ENCODE measurements at places on chromosomes 3 and 15.

GRCh38 chr3:14216257-14217048, 37.8 kb downstream of the LSM3 start:
- no peak for DNase-seq

GRCh38 chr3:98811048-98811447, 47.9 kb downstream of the ST3GAL6 start:
- no peak for DNase-seq

DNA sequence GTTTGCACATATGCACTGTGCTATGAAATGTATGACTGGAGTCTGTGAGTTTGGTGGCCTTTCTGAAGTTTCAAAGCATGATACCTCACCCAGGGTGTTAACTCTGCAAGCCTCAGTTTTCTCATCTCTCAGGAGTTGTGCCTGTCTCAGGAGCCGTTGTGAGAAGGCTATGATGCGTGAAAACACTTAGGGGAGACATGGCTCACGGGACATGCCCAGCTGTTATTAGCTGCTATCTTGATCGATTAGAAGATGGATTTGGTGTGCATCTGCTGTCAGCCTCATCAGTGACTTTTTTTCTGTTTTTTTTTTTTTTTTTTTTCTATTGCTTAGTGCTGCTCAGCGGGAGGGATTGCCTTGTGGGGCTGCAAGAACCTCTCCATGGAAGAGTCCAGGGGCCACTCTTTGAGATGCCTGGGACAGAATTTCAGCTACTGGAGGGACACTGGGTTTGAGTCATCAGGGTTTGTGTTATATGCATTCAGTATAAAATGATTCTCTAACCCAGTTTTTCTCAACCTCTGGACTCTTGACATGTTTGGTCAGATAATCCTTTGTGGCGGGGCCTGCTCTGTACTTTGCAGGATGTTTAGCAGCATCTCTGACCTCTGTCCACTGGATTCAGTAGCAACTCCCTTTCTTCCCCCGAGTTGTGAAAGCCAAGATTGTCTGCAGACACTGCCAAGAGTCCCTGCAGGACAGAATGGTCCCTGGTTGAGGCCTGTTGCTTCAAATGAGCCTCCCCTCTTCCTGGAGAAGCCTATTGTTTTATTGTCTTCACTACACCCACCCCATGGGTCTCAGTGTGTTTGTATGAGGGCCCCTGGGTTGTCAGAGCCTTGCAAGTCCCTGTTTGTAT, 181.4 kb downstream of the CACNA2D3 start:
- DNase-seq, result no peak

GRCh38 chr3:39781632-39782031, 27.8 kb upstream of the MYRIP start:
- DNase-seq, result no peak

DNA sequence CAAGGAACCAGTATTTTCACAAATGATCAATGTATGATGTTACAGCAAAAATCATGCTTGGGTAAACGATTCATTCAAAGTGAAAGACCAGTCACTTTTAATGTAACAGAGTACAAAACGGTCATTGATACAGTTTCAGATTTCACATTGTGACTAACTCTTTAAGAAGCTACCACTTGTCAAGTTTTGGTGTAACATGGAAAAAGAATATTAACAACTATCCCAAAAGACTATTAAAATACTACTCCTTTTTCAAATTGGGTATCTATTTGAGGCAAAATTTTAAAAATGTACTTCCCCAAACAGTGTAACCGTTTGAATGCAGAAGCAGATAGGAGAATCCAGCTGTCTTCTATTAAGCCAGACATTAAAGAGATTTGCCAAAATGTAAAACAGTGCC, 31.7 kb downstream of the AKAP13 start:
- DNase-seq, result peak; percentile 23

GRCh38 chr3:175456466-175456865, 597.3 kb downstream of the NAALADL2 start:
- DNase-seq, result peak; percentile 4

GRCh38 chr3:36733162-36733696, 31.1 kb downstream of the DCLK3 start:
- no peak for DNase-seq

- DNase-seq, result no peak
These were observed 262.1 kb upstream of the TGFBR2 start for GRCh38 chr3:30344288-30344687.

- DNase-seq, result peak; percentile 54
These were observed 8.8 kb upstream of the NPHP3 start for GRCh38 chr3:132730891-132731580.

DNA sequence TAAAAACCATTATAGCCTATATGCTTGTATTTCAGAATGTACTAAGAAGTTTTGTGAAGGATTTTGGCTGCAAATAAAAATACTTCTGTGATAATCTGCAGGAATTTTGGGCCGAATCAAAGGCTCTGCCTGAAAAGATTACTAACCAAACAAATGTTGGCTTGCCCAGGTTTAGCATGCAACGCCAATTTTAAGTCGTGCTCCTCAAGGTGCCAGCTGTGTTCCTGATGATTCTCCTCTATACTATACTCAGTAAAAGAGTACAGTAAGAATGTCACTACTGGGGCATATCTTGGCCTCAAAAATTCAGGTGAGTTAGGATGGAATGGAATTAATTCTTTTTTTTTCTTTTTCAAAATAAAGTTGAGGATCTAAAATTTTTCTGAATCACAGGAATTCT, 150.8 kb upstream of the TSPAN3 start:
- DNase-seq, result no peak

DNA sequence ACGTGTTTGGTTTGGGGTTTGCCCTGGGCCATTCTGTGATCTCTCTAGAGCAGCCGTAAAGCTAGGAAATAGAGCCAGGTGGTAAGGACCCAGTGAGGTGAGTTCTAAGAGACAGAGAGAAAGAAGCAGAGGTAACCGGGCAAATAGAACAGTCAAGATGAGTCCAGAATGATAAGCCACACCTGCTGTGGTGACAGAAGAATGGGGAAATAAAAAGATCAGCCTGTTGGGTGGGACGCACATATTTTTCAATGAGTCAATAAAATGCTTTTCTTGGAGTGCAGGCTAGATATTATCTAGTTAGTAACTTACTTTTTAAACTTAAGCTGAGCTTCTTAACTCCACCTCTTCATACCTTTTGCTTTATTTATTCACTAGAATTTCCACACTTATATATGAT, 135.0 kb downstream of the NFKBIZ start:
- DNase-seq, result no peak

DNA sequence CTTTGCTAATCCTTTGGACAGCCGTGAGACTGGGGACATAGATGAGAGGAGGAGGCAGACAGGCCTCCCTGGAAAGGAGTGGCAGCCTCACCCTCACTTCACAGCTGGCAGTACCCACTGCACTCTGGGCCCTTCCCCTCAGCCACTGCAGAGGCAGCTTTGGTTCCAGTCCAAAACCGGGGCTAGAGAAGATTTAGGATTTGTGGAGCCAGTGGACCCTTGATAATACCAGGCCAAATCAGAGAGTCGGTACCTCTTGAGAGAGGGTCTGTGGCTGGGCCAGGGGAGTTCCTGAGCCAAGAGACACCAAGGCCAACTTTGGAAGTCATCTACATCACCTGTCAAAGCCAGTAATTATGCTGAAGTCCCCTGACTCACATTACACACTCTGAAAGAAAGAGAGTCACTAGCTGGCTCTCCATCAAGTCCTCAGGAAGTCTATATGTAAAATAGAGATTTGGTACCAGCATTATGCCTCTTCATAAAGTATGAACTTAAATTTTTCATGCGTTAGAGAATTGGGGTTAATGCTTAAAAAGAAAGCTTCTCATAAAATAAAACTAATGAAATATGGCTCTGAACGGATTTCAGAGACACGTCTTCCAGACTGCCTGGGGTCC, 244.1 kb upstream of the SEMA6D start:
- DNase-seq, result no peak

DNA sequence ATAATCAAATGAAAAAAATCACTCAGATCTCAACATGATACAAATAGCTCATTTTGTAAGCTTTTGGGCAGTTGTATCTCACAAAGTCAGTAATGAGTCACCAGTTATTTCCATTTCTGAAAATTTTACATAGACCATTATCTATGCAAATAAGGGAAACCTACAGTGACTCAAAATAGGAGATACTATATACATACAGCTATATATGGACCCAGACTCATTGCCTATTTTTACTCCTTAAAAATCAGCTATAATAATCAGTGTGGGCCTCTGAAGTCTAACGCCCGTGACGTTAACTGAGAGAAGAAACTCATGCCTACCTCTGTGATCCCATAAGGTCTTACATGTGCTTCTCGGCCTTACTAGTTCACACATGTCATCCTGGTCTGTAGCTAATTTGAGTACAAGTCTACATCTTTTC, 31.6 kb downstream of the LRIG1 start:
- DNase-seq, result no peak

- DNase-seq, result no peak
These were observed 7.0 kb downstream of the SEMA6D start for GRCh38 chr15:47724346-47724745.

- DNase-seq, result no peak
These were observed 28.4 kb downstream of the USF3 start for GRCh38 chr3:113668015-113668414.

DNA sequence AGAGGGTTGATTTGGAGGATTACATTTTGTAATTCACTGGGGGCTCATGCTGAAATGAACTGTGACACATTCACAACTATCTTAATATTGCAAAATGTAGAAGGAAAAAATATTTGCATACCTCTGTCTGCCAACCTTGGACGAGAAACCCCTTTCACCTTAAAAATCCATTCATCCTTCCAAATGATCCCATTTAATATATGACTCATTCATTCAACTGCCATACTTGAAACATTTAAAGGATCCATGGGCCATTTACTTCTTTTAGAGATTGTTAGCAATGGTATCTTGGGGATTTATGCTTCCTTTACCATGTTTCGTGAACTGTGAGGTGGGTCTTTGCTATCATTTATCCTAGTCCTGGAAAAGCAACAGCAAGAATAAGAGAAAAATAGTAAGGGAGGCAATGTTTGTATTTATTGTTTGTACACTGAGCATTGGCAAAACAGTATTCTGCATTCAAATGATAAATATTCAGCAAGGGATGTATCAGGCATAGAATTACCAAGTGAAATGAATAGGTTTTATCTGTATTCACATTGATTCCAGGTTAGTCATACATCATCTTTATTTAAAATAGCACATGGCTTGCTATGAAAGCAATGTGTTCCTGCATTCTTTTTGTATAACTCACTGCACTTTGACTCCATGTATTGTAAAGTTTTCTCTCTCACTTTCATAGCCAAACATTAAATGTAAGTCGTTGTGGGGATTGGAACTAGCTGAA, 378.1 kb downstream of the NSUN3 start:
- peak; percentile 71 for DNase-seq

DNA sequence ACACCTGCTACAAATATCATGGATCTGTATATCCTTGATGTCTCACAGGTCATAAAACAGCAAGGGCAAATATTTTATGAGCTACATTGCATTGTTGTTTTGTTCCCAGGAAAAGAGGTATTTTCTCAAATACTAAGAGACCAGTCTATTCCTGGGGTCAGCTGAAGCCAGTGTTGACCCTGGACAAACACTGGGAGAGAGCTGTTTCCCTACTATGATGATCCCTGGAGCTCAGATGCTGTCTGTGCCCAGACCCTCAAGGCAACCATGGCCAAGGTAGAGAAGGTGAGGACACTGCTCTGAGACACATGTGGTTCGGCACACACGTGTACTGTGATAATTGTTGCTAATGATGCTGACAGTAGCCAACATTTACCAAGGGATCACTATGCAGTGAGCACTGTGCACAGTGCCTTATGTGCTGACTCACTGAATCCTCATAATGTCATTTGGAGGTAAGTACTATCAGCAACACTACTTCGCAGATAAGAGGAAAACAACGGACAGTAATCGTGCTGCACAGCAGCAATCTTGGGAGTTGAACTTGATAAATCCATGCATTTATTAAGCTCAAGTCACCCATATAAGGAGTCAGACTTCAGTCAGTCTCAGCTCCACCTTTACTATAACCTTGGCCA, 943.6 kb downstream of the FHIT start:
- no peak for DNase-seq

DNA sequence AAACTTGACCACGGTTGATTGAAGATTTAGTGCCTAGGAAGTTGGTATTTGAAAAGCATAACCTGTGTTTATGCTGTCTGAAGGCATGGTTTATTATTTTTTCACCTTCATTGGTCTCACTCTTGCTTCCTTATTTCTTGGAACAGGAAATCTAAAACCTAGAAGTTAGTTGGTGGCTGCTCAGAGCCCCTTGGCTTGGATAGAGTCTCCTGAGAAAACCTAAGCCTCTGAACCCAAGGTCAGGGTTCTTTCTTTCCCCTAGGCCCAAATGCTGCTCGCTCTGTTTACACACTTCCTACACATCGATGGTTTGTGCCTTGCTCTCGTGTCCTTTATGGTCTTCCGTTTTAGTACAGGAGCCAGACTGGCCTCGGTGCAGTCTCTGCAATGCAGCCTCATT, 82.2 kb downstream of the TRAK1 start:
- DNase-seq, result no peak

DNA sequence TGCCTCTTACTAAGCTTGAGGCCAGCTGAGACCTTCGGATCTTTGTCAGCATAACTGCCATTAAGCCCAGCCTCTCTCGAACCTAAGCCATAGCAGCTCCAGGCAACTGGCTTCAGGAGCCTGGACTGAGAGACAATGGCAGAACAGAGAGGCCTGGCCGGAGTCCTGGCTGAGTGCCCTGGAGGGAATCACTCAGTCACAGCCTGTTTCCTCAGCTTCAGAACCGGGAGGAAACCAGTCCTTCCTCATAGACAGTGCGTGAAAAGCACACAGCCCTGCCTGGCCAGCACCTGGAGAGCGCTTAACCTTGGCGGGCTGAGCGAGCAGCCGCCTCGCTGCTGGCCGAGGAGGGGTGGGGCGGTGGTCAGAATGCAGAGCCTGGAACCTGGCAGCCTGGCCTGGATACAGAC, 21.6 kb downstream of the RNU5B-1 start:
- no peak for DNase-seq

DNA sequence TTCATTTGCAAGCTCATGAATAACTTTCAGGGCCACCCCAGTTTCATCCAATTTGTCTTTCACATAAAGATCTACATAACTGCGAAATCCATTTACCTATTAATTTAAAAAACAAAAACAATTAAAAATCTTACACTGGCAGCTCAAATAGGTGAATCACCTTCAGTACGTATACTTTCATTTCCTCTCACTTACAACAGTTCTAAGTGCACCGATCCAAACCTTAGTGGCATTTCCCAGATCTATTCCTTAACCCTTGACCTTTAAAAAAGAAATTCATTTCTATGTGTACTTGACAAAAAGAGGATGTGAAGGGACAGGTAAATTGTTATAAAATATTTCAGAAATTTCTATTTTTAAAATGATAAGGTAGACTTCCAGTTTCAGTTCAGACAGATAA, 30.8 kb downstream of the TOP2B start:
- no peak for DNase-seq

- DNase-seq, result no peak
These were observed 5.5 kb downstream of the CHSY1 start for GRCh38 chr15:101246391-101246790.

GRCh38 chr3:156433138-156433537, 121.8 kb downstream of the SSR3 start:
- no peak for DNase-seq

All from ACHN (cell line).